T-helper 2 cell (primary cell): ENCODE measurements at places on chromosomes 13 and 19.

DNA sequence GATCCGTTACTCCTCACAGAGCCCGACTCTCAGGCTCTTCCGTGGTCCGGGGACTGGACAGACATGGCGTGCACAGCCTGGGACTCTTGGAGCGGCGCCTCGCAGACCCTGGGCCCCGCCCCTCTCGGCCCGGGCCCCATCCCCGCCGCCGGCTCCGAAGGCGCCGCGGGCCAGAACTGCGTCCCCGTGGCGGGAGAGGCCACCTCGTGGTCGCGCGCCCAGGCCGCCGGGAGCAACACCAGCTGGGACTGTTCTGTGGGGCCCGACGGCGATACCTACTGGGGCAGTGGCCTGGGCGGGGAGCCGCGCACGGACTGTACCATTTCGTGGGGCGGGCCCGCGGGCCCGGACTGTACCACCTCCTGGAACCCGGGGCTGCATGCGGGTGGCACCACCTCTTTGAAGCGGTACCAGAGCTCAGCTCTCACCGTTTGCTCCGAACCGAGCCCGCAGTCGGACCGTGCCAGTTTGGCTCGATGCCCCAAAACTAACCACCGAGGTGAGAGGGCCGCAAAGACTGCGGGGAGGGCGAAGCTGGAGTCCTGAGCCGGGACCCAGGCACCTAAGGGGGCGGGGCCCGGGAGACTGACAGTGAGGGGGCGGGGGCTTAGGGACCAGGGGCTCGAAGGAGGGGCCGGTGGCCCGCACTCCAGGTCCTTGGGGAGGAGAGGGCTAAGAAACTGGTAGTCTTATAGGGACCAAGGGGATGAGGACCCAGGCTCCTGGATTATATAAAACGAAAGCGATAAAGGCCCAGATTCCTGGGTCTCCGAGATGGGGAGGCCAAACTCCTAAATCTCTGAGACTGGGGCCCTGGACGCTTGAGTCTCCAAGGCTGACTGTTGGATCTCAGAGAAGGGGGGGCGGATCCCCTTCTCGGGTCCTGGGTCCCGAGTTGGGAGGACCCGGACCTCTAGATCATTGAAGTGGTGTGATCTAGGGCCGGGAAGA, 2.0 kb downstream of the ETV2 start:
- peak; percentile 66 for DNase-seq

- DNase-seq: peak; percentile 38
These were observed 155.1 kb downstream of the GGACT start for GRCh38 chr13:100433475-100433874.

- DNase-seq: no peak
These were observed 92.0 kb downstream of the KCTD15 start for GRCh38 chr19:33888665-33889064.

GRCh38 chr13:94560116-94560515, 35.8 kb downstream of the TGDS start:
- no peak for DNase-seq

GRCh38 chr13:51426982-51427381, 25.9 kb downstream of the INTS6 start:
- DNase-seq: no peak

- DNase-seq: no peak
These were observed 22.1 kb downstream of the URI1 start for GRCh38 chr19:29964171-29964570.

DNA sequence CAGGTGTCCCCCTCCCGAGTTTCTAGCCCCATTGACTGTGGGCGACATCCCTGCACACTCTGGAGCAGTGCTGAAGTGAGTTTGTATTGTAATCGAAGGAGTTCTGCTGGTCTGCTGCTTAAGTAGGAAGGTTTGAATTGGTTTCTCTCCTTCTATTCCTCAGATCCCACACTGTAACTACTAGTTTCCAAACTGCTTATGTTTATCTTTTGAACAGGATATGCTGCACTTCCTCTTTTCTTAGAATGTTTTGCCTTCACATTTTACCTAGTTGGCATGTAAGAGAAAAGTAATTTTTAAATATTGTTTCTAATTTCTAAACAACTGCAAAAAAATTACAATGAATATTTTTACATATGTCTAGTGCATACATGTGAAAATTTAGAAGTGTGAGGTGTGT, 511.8 kb downstream of the KLF12 start:
- peak; percentile 9 for DNase-seq
